ENCODE measurements at places on chromosomes 11 and 22.

- DNase-seq: no peak
These were observed 44.4 kb downstream of the GDPD5 start for GRCh38 chr11:75481223-75481921.

- DNase-seq: peak; percentile 46
These were observed at the start of gene CD3E for GRCh38 chr11:118304568-118305248. CD3E (plus strand) TSS chr11:118304730; CDS start chr11:118304953, 223 bp downstream.

DNA sequence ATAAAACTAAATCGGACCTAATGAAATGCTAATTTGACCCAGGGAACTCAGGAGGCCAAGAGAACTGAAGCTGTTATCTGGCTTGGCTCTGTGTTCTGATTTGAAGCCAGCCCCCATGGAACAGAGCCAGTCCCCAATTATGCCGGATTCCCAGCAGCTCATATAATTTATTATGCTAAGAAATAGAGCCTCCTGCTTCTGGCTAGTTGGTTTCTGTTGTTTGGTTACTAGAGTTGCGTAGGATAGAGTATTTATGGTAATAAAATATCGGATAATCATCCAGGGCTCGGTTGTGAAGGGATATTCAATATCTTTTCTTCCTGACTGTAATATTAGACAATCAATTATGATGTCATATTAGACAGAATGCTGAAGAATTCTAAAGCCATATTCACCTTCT, 120.4 kb upstream of the TTC12 start:
- DNase-seq: no peak

GRCh38 chr22:46528121-46528610, 9.3 kb downstream of the CELSR1 start:
- DNase-seq: no peak

DNA sequence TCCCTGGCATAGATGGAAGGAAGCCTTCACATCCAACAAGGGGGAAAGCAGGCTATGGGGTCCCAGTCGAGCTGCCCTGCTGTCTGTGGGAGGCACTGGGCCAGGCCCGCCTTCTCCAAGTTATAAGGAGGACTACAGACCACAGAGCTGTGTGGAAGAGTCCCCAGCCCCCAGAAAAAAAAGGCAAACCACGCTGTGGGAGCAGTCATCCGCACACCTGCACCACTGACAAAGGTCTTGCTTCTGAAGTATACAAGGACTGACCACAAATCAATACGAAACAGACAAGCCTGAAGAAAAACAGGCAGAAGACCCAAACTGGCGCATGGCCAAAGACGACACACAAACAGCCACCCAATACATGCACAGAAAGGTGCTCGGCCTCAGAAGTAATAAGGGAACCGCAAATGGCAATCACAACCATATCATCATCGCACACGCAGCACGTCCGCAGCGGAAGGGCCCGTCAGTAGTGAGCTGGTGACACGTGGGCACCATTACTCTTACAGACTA, 384.1 kb downstream of the CTTN start:
- no peak for DNase-seq

DNA sequence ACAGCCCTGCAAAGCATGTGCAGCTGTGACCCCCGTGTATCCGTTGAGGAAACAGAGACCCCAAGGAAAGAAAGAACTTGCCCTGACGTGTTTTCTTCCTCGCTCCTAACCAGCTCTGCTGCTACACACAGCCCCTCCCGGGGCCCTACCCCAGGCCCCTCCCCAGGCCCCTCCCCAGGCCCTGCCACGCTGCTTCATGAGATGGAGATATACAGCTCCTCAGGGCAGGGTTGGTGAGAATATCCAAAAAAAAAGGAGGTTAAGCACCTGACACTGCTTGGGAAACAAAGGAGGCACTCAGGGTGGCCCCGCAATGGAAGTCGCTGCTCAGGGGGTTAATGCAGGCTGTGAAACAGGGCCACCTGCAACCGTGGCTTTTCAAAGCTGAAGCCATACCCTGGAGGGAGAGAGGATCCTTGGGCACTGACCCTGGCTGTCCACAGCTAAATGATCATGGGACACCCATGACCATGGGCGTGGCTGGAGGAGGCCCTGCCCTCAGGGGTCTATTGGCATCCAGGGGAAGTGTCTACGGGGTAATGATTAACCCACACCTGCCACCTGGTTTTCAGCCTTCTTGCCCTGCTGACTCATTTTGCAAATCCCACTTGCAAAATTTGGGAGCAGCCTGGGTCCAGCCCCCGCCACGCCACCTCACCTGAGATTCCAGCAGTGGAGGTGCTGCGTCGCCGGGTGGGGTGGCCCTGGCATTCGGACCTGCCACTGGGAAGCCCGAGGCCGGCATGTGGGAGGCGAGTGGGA, 112.1 kb upstream of the ANO1 start:
- DNase-seq: no peak

GRCh38 chr11:66492161-66492865, 12.1 kb downstream of the DPP3 start:
- no peak for DNase-seq

Data from T follicular helper cell (primary cell).